ENCODE measurements at places on chromosomes 1 and 21.

- no peak for DNase-seq
Observed at GRCh38 chr1:156839426-156840109, 19.3 kb downstream of the INSRR start.

- DNase-seq, result no peak
Observed at GRCh38 chr1:39214714-39214997, 10.2 kb downstream of the MACF1 start.

DNA sequence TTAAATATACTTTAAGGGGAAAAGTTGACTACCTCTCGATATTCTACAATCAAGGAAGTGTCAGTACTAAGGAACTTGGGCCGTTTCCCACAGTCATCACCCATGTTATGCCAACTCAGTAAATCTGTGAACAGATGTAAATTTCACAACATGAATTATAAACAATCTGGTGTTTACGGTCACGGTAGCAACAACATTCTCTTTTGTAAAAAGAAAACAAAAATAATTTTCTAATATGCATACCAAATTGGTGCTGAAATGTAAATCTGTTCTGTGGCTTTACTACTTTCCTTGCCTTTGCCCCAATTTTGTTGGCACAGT, 1.2 kb downstream of the SH3GLB1 start:
- DNase-seq, result no peak

GRCh38 chr1:2339206-2340085, 51.9 kb downstream of the MORN1 start:
- no peak for DNase-seq

DNA sequence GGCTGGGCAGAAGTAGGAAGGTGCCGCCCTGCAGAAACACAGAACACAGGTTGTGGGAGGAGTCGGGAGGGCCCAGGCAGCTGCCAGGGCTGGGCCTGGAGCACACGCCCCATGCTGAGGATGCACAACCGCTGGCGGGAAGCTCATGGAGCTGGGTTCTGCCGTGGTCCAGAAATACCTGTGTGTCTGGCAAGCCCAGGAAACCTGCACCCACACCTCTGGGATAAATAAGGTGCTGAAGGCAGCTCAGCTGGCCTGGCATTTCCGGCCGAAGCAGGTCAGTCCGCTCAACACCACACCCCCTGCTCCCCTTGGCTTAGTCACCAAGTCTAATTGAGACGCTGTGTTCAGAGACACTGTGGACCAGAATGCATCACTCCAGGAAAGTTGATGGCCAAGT, 32.1 kb downstream of the CTNNBIP1 start:
- no peak for DNase-seq

- no peak for DNase-seq
Observed at GRCh38 chr1:222709700-222710153, 2.6 kb downstream of the AIDA start.

- peak; percentile 73 for DNase-seq
Observed at GRCh38 chr1:154609398-154610380, 1.7 kb upstream of the ADAR start.

DNA sequence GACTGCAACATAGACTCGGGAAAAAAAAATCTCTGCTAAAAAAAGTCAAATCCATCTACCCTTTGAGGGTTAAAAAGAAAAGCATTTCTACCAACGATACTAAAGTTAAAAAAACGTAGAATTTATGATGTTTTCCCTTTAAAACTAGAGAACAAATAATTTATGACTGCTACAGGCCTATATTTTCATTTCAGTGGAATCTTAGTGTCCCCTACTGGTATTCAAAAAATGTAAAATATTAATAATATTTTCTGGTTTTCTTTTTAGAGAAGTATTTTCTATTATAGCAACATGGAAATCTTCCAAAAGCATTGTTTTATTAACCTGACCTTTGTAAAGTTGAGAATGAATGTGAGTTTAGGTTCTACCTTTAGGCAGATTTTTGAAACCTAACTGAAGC, 1582.2 kb downstream of the MRPL39 start:
- no peak for DNase-seq

DNA sequence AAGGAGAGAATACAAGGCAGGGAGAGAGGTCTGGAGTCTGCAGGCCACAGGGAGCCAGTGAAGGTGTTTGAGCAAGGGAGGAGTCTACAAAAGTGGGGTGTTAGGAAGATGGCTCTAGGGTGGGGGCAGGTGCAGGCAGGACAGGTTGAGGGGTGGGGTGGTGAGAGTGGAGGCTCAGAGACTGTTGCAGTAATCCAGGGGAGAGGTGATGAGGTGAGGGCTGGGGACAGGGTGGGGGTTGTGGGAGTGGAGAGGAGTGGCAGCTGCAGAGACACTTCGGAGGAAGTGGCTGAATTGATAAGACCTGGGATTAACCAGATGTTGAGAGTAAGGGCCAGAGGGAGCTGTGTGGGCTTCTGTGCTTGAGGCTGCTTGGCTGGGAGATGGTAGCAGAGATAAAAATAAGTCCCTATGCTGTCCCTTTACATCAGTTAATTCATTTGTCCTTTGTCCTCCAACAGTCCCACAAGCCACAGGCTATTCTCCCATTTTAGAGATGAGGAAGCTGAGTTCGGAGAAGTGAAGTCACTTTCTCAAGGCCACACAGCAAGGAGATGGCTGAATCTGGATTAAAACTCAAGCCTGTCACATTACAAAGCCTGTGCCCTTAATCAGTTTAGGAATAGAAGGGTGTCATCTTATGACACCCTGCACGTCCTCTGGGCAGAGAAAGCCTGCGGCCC, 54.8 kb upstream of the SYNC start:
- DNase-seq, result no peak

DNA sequence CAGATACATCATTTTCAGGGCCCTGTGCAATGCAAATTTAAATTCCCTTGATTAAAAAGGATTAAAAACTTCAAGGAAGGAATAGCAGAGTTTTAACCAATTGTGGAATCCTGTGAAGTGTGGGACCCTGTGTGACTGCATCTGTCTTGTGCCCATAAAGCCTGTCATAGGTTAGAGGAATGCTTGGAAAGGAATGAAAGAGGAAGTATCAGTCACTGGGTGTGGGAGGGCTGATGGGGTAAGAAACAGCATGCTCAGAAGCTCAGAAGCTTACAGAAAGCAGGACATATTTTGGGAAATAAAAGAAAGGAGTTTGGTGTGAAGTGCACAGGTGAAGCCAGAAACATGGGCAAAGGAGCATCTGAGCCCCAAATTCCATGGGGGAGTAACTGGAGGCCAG, 150.8 kb upstream of the ETV3 start:
- DNase-seq, result no peak

DNA sequence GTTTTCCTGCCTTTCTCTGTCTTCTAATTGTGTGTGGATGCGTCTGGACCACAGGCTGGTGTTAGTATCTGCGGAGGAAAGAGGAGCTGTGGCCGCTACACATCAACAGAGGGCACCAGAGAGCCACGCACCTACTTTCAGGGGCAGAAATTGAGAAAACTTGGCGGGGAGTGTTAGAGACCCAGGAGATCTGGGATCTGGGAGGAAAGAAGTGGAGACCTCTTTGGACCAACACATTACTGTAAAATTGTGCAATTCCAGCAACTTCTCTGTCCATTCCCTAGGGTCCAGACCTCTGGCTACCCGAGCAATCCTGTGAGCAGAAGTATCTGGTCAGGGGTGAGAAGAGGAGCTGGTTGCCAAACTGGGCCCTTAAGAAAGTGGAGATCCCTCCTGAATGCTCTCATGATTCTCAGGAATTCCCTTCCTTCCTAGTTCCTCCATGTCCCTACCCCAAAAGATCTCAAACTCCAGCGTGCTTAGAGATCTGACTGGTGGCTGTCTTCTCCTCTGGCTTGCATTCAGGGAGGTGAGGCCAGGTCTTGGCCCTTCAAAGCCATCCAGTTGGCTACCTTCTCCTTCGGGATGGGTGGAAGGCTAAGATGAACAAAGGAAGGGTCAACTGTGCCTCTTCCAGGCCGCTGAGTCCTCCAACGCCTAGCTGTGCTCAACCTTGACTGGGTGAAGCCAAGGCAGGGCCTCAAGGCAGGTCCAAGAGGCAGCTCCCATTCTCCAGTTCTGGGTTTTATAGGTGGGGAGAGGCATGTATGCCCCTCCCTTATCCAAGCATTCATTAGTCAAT, 1.2 kb upstream of the KIRREL1 start:
- DNase-seq, result peak; percentile 7

DNA sequence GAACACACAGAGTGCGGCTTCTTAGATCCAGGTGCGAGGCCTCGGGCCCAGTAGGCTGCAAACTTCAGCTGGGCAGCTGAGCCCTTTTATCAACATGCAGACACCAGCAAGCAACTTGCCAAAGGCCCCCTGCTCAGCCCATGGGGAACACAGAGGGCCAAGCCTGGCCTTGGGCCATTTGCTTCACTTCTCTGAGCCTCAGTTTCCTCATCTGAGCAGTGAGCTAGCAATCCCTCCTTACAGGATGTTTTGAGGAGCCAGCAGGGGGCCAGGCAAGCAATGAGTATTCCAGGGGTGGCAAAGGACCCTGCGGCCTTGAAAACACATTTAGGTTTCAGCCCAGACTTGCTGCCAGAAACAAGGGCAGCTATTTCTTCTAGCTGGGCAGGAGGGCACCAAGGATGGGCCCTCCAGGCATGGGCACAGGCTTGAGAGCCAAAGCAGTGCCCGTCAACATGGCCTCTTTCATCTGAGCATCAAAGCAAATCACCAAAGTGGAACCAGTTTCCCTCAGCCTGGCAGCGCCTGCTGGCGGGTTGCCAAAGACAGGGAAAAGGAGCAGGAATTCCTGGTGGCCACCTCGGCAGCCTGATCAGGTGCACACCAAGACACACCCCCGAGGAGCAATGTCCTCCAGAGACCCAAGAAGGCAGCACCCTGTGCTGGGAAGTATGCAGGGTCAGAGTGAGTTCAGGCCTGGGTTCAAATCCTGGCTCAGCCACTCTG, 1.4 kb downstream of the MATN1 start:
- no peak for DNase-seq

DNA sequence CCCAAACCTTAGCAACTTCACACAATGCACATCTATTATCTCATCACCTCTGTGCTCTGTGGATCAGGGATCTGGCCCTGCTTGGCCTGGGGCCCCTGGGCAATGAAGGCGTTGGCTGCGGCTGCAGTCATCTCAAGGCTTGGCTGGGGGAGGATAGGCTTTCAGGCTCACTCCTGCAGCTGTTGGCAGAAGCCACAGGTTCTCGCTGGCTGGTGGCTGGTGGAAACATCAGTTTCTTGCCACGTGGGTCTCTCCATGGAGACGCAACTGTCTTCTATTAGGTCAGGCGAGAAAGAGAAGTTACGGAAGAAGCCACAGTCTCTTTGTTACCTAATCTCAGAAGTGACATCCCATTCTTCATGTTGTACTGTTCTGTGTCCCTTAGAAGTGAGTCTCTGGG, 3.6 kb upstream of the NPPA start:
- no peak for DNase-seq

DNA sequence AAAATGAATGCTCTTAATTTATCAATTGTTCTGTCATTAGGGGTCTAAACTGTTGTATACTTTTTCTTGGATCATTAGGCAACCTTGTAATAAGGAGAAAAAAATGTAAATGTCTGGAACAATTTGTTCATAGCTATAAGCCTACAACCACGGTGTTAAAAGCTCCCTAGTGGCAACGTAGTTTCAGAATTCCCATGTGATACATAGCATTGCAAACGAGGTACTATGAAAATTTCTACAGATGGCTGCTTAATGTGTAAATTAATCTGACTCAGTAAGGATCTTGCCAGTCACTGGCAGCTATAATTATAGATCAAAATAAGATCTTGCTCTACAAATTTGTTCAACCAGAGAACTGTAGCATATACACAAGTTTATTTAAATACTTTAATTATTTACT, 304.1 kb upstream of the ADGRL4 start:
- DNase-seq, result no peak

- no peak for DNase-seq
Observed at GRCh38 chr1:234018816-234019215, 114.3 kb downstream of the SLC35F3 start.

DNA sequence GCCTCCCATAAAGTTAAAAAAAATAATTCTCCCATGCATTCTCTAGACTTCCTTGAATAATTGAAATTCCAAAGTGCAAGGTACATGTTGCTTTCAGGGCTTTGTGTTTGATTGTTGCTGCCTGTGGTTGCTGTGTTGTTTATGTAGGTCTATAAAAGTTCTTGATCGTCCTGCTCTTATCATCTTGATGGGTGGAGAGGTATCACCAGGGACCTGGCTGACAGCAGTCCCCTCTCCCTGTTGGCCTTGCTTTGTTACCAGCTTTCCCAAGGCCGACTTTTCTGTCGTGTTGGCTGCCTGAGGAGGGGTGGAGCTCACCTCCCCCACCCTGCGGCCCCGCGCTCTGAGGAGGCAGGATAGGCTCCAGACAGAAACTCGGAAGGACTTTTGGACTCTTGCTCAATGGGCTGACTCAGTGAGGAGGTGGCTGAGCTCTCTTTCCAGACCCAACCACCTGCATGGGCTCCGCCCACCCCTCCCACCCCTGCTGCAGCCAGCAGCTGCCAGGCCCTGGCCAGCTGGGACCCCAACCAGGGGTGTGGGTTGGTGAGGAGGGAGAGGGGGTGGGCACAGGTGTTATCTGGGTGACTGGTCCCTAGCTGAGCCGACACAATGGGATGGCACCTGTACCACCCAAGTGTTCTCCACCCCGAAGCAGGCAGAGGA, 2.0 kb downstream of the INAVA start:
- no peak for DNase-seq

GRCh38 chr1:158290321-158290844, 660 bp downstream of the CD1C start:
- no peak for DNase-seq

- no peak for DNase-seq
Observed at GRCh38 chr1:145917595-145917994, 922 bp downstream of the PEX11B start.

DNA sequence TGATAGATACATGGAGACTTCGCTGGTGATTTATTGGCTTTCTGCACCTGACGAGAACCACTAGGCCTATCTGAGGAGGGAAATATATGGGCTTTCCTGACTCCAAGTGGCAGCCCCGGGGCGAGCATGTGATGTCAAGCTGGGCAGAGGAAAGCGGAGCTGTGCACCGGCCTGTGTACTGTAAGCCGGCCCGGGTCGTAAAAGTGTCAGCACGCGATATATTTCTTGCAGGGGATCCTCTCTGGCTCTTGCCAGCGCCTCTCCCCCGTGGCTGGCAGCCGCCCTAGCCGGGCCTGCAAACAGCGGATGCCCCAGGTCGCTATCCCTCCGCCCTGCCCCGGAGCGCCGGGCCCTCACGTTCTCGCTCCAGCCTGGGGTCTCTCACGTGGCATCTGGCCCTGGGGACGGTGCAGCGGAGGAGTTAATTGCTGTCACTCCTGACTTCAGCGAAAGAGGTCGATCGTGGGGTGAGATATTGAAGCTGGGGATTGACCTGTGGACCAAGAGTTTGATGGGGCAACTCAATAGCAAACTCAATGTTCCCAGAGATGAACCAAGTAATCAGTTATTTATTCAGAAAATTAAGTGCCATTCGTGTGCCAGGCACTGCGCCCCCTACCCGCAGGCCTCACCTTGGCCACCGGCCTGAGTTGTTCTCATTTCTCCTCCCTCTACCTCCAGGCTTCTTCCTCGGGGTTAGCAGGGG, 41.0 kb upstream of the HAO2 start:
- DNase-seq, result peak; percentile 50

DNA sequence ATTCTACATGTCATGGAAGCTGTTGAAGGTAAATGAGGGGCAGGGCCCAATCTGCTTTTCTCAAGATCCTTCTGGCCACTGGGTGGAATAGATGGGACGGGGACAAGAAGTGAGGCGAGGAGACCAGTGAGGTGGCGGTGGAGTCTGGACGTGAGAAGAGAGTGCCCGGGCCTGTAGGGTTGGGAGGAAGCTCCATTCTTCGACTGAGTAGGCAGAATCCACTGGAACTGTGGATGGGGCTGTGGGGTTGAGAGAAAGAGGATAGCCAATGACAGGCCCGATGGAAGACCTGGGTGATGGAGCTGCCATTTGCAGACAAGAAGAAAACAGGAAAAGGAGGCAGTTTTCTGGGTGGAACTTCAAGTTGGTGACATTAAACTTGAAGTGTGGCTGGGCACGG, 10.3 kb downstream of the SLC1A7 start:
- no peak for DNase-seq

- DNase-seq, result no peak
Observed at GRCh38 chr1:82139751-82140468, 339.2 kb downstream of the ADGRL2 start.

All from stimulated activated effector memory CD8-positive, alpha-beta T cell treated with anti-CD3 and anti-CD28 coated beads, Interleukin-12 subunit alpha, Interleukin-12 subunit beta, amount 100 ng/mL, for 72 hours (primary cell).